ENCODE measurements at places on chromosomes 1 and 21.

DNA sequence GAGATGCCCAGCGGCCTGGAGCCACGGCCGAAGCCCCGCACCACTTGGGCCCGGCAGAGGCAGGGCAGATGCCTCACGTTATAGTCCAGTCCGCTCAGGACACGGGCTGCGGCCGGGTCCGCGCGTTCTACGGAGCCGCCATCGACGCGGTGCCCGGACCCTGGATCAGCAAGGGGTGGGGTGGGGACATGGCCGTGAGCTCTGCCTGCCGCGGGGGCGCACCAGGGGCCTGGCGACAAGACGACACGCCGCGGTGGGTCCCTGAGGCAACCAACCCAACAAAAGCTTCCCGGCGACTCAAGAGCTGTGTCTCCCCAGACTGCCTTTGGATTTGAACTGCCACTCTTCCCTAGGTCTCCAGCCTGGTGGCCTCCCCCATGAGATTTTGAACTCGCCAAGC is 211.4 kb upstream of the GREM2 start:
- no peak for DNase-seq

- DNase-seq, result no peak
These were observed 21.0 kb downstream of the EDN2 start for GRCh38 chr1:41463516-41463915.

GRCh38 chr1:203328714-203329122 is 22.2 kb downstream of the FMOD start:
- DNase-seq, result no peak

- DNase-seq, result peak; percentile 67
These were observed 33.9 kb upstream of the ASPM start for GRCh38 chr1:197180252-197180878.

GRCh38 chr1:76095802-76096201 is 21.3 kb downstream of the ST6GALNAC3 start:
- no peak for DNase-seq

- no peak for DNase-seq
These were observed 369.7 kb downstream of the RRAGC start for GRCh38 chr1:38489844-38490270.

- no peak for DNase-seq
These were observed 1155.1 kb upstream of the ADGRL2 start for GRCh38 chr1:80645621-80646020.

GRCh38 chr1:243495442-243496186 is 239.8 kb downstream of the SDCCAG8 start:
- peak; percentile 34 for DNase-seq

GRCh38 chr1:35866991-35867390 is 16.0 kb upstream of the AGO1 start:
- DNase-seq, result no peak

DNA sequence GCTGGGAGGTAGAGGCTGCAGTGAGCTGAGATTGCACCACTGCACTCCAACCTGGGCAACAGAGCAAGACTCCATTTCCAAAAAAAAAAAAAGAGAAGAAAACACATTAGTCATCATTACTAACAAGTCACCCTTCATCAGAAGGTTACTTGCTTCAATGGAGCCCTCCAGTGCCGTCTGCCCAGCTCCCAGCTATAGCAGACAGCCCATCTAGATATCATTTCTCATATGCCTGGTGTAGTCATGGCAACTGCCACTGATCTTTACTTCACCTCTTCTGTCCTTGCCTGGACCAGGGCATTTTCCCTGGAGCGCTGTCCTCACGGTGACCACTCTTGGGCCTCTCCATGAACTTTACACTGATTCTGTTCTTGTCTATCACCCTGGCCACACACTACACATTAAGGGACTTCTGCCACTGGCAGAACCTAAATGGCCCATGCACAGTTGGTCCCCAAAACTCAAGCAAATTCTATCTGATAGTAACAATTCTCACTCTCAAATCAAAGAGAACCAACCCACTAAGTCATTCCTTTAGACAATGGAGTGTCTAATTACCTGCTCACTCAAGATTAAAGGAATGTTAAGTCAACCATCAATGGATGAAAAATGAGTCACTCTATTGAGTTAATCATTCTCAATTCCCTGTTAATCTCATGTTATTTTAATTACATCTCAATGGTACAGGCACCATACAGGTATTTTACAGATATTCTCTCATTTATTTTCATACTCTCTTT is 12.9 kb downstream of the GPA33 start:
- no peak for DNase-seq

GRCh38 chr1:244672946-244673682 is 20.2 kb downstream of the DESI2 start:
- no peak for DNase-seq

DNA sequence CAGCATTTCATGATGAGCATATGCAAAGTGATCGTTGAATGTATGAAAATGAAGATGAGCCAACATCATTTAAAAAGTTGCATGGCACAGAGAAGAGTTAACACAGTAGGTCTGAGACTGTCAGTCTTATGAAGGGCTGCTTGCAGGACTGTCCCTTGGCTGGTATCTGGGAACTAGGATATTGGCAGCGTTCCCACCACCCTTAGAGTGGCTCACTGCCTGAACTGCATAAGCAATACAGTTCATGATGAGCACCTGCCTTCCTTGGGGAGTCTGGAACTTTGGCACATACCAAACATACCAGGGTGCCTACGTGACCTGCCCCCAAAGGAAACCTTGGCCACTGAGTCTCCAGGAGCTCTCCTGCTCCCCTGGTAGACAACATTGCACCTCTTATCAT is 161.8 kb downstream of the DSCAM start:
- DNase-seq, result peak; percentile 87

GRCh38 chr1:224506141-224506814 is 71.7 kb upstream of the WDR26 start:
- DNase-seq, result no peak

DNA sequence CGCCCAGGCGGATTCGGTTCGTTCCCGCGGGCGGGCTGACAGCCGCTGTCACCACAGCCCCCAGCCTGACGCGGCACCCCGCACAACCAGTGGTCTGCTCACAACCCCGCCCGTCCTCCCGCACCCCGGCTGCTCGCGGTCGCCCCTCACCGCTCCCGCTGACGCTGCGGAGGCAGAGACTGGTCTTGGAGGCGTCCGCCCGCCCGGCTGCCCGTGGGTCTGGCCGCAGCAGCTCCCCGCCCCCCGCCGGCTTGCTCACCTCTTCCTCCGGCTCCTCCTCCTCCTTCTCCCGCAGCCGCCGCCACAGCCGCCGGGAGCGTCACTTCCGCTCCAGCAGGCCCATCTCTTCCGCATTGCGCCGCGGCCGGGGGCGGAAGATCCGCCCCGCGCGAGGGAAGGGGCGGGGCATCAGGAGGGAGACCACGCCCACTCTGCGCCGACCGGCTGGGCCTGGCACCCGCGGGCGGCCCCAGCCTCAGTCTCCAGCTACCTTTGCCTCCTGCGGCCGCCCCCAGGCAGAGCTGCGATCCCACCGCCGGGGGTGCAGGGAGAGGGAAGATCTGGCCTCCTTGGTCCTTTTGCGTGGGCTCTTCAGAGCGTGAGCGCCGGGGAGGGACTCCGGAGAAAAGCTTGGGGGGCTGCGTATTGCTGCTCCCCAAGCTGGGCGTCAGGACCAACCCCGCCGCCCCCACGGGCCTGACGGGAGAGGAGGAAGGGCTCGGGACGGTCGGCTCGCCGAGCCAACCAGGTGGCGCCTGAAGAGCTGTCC is at the start of gene SYNJ1:
Gene SYNJ1 (minus strand): TSS at position 327 of the 769 bp plus-strand sequence. CDS start 1,118 bp downstream, outside the sequence.
- DNase-seq, result peak; percentile 98

GRCh38 chr1:184752656-184753055 is 2.0 kb downstream of the EDEM3 start:
- DNase-seq, result no peak

DNA sequence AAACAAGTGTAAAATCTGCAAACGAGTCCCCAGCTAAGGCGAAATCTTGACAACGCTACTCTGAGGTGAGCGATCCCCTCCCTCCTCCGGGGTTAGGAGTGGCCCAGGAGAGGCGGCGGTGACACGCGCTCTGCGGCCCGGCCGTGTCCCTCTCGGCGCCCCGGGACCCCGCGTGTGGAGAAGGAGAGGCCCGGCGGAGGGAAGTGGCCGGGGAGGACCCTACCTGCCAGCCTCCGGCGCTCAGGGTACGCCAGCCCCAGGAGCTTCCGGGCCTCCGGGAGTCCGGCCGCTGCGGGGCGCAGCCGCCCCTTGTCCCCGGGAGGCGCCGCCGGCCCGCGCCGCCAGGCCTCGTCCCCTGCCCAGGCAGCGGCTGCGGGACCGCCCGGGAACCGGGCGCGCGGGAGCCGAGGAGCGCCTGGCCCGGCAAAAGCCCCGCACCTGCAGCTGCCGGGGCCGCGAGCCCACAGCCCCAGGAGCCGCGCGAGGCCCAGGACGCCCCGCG is 543 bp downstream of the ABCB10 start:
- no peak for DNase-seq

GRCh38 chr1:8871965-8872399 is 6.5 kb downstream of the ENO1 start:
- DNase-seq, result no peak

DNA sequence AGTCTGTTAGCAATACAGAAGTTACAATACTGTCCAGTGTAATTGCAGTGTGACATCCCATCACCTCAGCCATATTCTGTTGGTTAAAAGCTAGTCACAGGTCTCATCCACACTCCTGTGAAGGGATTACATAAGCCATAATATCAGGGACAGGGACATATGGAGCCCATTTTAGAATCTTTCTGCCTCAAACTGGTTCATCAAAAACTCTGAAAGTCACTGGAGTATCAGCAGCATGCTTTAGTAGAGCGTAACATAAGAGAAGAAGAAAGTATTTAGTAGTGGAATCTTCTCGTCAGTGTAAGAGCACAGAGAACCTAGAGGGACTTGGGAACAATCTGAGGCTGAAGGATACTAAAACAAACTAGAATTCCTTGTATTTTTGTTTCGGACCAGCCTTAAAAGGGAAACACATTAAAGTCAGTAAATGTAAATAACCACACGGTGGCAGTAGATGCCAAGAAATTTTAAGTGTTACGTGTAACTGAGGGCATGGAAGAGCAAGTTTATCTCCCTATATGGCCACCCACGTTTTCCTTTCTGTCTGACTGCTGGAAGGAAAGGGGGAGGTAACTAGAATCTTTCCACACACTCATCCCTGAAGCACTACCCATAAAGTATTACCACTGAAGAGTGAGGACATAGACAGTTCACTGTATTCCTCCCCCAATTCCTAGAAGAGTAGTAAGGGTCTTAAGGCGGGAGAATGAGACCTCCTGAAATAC is 41.6 kb upstream of the AGL start:
- peak; percentile 78 for DNase-seq

DNA sequence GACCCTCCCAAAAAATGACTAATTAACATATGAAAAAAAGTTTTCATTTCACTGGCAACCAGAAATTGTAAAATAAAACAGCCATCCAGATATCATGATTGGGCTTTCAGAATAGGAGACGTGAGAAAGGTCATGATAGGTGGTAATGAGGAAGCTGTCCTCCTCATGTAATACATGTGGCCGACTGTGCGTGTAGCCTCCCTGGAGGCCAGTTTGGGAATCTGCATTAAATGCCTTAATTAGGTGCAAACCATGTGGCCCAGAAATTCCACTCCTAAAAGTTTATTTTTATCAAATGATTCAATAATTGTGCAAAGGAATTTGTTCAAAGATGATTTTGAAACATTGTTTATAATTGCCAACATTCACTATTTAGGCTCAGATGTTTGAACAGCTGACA is 127.6 kb upstream of the C1orf105 start:
- DNase-seq, result no peak

Measured in brain (organoid and tissue), 16 donors.